Activated effector memory CD4-positive, alpha-beta T cell treated with Interleukin-2 at 50 U/mL for 16 hours (primary cell): ENCODE measurements at places on chromosomes 2 and 18.
A peak's percentile ranks its signal among the peaks of the same experiment; 100 is the strongest.

- no peak for DNase-seq
These were observed 739.3 kb downstream of the SLC4A3 start for GRCh38 chr2:220366765-220367164.

- no peak for DNase-seq
These were observed 115.5 kb downstream of the ATL2 start for GRCh38 chr2:38261569-38262068.

- DNase-seq: no peak
These were observed 12.4 kb downstream of the HS6ST1 start for GRCh38 chr2:128306081-128306930.

GRCh38 chr2:9800975-9801726 lies 42.1 kb upstream of the TAF1B start:
- DNase-seq: peak; percentile 53

DNA sequence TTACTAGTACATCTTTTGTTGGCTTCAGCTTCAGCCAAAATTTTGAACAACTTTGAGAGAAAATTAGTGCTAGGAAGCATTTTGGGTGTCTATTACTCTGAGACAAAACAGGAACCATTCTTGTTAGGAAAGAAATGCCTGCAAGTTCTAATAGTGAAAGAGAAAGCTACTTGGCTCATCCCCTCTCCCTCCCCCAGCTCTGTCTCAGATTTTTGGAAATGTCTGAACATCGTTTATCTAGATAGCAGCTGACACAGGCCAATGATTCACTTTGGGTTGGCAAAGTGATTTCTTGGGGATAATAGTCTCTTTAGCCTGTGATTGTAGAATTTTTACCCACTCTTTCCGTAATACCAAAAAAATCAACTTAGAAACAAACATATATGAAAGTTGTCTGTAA lies 42.3 kb upstream of the PTPRM start:
- DNase-seq: no peak

GRCh38 chr2:58826795-58827194 lies 585.7 kb upstream of the FANCL start:
- no peak for DNase-seq

- DNase-seq: no peak
These were observed 168.0 kb downstream of the ARHGAP15 start for GRCh38 chr2:143297182-143297581.

GRCh38 chr2:85655961-85656417 lies 12.0 kb downstream of the SFTPB start:
- no peak for DNase-seq

GRCh38 chr18:6776188-6776587 lies 46.7 kb downstream of the ARHGAP28 start:
- DNase-seq: no peak

GRCh38 chr2:149858216-149858615 lies 270.6 kb upstream of the MMADHC start:
- no peak for DNase-seq

- no peak for DNase-seq
These were observed 37.1 kb downstream of the BCL11A start for GRCh38 chr2:60516383-60516811.

DNA sequence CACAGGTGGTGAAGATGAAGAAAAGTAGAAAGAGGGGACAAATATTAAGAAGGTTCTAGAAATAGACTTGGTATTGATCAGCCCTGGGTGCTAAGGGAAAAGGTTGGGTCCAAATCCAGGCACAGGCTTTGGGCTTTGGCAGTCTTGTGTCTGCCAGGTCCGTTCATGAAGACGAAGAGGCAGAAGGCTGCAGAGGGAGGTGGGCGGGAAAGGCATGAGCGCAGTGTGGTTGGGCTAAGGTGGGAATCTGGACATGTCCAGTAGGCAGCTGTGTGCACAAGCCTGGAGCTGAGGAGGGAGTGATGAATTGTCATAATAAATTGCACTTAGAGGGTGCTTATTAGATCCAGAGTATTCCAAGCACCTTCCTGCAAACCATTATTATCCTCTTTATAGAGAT lies 105.7 kb upstream of the TEX51 start:
- DNase-seq: no peak

DNA sequence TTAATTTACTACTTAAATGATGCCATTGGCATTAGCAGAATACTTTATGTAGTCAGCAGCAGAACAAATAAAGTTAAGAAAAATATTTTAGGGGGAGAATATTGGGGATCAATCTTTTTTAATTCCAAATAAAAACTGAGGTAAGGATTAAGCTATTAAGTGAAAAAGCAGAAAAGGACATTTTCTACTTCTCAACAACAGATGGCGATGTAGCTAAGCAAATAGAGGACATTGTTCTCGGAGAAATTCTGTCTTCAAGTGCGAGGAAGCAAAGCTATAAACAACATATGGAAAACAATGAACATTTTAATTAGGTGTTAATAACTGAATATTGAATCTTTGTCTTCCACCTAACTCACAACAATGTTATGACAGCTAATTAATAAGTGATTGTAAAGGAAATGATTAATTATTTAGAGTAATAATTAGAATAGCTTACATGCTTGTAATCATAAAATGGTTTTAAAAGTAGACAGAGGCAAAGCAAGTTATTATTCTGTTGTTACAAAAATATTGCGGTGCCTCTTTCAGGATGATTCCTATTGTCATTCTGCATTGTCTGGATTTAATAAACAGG lies 32.9 kb upstream of the CCDC93 start:
- DNase-seq: no peak

DNA sequence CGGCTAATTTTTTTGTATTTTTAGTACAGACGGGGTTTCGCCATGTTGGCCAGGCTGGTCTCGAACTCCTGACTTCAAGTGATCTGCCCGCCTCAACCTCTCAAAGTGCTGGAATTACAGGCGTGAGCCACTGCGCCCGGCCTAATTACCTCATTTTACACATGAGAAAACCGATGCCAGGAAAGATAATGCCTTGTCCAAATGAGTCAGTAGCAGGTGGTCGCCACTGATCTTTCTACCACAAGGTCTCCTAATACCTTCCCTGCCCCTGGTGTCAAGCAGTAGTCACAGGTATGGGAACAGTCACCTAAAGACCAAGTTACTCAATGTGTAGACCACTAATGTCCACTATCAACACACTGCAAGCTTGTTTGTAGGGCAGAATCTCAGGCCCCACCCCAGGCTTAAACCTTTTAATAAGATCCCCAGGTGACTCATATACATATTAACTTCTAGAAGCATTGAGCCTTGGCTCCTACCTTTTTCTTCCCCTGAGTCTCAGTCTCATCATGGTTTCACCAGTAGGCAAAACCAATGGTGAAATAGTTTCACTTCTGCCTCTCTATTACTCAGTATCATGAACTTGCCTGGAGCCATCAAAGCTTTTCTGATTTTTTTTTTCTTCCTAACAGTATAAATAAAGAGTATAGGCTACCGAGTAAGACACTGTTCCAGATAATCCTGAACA lies 6.9 kb upstream of the EPB41L5 start:
- DNase-seq: no peak

GRCh38 chr18:23908827-23909226 lies 105.7 kb upstream of the TTC39C start:
- DNase-seq: no peak

GRCh38 chr18:50956116-50956515 lies 11.7 kb upstream of the ELAC1 start:
- DNase-seq: no peak

- DNase-seq: no peak
These were observed 201.5 kb downstream of the LPIN1 start for GRCh38 chr2:11947956-11948355.

GRCh38 chr2:239222312-239222660 lies 178.5 kb downstream of the HDAC4 start:
- no peak for DNase-seq

GRCh38 chr18:45788861-45789260 lies 36.6 kb upstream of the SIGLEC15 start:
- no peak for DNase-seq

DNA sequence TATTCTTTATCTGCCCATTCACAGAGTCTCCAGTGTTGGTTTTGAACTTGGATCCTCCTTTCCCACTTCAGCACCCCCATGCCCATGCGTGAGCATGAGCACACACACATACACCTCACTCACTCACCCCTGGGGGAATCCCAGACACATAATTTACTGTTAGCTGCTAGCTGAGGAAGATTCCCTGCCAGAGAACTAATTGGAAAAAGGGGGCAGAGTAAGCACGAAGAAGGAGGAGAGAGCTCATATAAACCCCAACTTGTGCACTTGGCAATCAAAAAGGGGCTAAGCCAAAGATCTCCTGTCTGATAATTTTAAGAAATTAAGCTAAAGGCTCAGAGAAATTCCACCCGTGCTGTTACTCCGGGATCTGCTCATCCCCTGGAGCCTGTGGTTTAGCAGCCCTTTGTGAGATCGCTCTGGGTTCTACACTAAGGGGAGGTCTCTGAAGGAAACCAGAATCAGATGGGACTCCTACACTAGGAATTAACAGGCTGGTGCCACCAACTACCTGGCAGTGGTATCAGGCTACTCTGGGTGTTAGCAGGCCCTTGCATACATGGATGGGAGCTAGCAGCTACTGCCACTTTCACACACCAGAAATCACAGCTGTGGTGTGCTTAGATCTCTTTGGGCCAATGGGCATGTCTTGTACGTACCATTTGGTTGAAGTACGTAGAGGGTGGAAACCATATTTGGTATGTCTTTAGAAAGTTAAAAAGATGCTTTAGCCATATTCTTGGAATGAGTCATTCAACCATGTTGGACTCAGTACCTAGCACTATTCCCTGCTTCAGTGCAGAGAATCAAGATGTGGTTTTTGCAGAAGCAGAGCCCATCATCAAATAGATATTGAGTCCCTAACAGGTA lies 95.6 kb upstream of the SLC14A2 start:
- DNase-seq: no peak

DNA sequence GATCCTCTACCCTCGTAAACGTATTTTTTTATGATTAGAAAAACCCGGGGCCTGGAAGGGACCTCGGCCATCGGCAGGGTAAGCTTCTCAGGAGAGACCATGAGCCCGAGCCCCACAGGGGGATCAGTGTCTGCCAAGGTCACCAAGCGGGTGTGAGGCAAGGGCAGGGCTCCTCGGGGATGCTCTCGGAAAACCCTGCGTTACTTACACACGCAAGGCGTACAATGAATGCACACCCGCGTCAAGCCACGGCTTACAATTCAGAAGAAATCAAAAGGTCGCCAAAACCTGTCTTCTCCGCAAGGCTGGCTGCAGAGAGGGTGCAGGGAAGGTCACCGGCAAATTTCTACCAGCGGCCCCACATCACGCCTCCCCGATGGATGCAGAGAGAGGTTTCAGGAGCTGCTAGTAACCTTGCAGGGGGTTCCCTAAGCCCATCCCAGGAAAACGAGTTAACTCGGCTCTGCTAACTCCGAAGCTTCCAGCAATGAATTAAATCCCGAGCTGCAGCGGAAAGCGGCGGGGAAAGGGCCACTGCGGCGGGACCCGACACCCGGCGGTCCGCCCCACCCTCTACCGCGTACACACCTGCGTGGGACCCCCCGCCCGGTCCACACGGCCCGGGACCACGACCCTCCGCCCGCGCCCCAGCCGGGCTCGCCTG lies 638 bp downstream of the ST3GAL5 start:
- DNase-seq: peak; percentile 31

DNA sequence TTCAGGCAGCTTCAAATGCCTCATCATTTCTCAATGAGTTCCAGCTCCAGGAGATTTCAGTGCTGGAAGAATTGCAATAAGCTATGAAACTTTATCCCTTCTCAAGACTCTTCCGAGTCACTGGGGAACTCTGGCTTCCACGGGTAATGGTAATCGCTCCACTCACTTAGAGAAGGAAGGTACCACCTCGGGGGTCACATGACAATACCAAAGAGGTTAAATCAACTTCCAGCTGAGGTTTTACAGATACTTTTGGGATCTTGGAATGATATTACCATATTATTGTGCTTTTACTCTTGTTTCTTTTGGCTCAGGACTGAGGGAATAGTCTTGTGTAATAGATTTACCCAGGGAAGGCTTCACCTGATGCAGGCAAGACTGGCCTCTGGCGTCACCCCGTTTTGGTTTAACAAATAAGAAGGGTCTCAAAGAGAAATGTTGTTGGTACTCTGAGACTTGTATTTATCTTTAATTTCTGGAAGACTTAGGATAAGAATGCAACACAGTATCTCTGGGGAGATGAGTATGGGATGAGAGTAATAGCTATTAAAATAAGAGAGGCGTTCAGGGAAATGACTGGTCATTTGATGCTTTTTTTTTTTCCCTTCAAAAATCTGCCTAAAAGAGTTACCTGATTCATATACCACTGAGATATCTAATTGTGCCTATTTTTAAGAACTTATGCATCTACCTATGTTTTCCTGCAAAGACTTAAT lies 316.9 kb upstream of the ZEB2 start:
- no peak for DNase-seq

GRCh38 chr2:102724016-102724490 lies 37.8 kb upstream of the TMEM182 start:
- DNase-seq: no peak

- DNase-seq: no peak
These were observed 19.7 kb downstream of the CCDC102B start for GRCh38 chr18:68817584-68817983.

GRCh38 chr2:74730530-74730929 lies 76.5 kb downstream of the SEMA4F start:
- no peak for DNase-seq

DNA sequence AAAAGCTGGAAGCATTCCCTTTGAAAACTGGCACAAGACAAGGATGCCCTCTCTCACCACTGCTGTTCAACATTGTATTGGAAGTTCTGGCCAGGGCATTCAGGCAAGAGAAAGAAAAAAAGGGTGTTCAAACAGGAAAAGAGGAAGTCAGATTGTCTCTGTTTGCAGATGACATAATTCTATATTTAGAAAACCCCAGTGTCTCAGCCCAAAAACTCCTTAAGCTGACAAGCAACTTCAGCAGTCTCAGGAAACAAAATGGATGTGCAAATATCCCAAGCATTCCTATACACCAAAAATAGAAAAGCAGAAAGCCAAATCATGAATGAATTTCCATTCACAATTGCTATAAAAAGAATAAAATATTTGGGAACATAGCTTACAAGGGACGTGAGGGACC lies 11.1 kb downstream of the SLC8A1 start:
- DNase-seq: no peak

- DNase-seq: no peak
These were observed 9.8 kb upstream of the NCK2 start for GRCh38 chr2:105734762-105735538.

GRCh38 chr2:79189465-79189864 lies 29.9 kb upstream of the REG3A start:
- no peak for DNase-seq

DNA sequence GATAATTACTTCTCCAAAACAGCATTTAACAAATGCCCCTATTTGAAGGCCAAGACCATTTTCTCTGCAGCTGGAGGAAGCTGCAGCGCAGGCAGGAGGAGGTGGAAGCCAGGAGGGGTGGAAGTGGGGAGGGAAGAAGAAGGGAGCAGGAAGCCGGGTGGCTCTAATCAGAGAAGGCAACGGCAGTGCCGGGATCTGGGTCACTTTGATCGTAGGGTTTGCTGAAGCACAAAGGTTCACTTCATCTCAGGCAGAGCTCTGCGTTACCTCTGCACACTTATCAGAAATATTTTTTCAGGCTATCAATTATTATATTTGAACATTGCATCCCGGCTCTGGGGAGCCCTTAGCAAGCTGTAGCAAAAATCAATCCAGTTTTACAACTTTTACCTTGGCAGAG lies 315.8 kb upstream of the POU3F3 start:
- DNase-seq: no peak
